ENCODE measurements at places on chromosomes 13 and 19.

GRCh38 chr13:31431722-31432137 lies 232.0 kb downstream of the B3GLCT start:
- DNase-seq, result peak; percentile 77

DNA sequence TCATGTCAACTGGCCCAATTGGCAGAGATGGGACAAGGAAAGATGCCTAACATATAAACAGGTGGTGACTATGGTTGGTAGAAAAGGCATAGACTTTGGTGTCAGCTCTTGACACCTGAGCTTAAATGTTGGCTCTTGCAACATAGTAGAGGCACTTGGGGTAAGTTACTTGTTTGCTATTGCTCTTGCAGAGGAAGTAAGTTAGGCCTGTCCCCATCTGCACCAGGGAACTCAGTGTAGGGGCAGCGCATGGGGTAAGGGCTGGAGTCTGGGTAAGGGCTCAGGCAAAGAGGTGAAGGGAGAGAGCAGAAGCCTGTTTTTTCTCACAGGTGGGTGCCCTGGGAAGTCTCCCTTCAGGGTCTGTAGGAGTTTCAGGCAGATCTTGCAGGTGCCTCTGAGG lies 27.6 kb downstream of the ERICH6B start:
- no peak for DNase-seq

- no peak for DNase-seq
Observed at GRCh38 chr19:16336571-16336970, 11.9 kb downstream of the KLF2 start.

DNA sequence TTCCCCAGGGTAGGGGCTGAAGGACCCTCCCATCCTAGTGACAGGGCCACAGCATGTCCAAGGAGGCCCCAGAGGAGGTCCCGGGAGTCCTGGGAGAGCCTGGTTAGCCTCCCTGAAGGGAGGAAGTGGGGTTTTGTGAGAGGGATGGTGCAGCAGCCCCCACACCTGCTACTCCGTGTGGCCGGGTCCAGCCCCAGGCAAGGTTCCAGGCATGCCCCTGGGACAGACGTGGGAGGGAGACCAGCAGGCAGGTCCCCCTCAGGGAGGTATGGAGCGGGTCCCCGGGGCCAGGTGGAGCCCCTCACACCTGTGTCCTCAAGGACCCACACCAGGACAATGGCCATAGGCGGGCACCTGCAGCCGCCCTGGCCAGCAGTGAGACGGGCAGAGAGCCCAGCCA lies 1.9 kb upstream of the F7 start:
- no peak for DNase-seq

GRCh38 chr19:19752760-19753403 lies 20.0 kb upstream of the ZNF14 start:
- DNase-seq, result peak; percentile 17

All from stimulated activated CD8-positive, alpha-beta memory T cell treated with anti-CD3 and anti-CD28 coated beads, Interleukin-4, amount 100 ng/mL, for 48 hours (primary cell).